Activated CD4-positive, CD25-positive, alpha-beta regulatory T cell treated with anti-CD3 and anti-CD28 coated beads, Interleukin-2, amount 50 U/mL, for 16 hours (primary cell): ENCODE measurements at places on chromosomes 3 and 15.

- DNase-seq, result no peak
Measured at GRCh38 chr3:12969486-12969885, 103.7 kb downstream of the IQSEC1 start.

DNA sequence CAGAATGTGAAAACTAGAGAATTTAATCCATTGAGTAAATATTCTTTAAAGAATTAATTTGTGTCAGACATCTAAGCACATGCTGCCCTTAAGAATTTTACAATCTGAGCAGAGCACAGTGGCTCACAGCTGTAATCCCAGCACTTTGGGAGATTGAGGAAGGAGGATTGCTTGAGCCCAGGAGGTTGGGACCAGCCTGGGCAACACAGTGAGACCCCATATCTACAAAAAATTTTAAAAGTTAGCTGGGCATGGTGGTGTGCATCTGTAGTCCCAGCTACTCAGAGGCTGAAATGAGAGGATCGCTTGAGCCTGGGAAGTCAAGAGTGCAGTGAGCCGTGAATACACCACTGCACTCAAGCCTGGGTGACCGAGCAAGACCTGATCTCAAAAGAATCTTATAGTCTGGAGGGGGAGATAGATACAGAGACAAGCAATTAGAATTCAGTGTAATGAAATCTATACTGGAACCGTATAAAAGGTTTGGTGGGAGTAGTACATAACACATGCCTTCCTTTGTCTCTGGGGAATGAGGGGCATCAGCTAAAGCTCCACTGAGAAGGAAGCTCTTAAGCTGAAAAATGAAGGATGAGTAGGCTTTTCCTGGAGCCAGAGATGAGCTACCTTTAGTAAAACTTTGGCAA, 21.2 kb downstream of the ATP11B start:
- no peak for DNase-seq

DNA sequence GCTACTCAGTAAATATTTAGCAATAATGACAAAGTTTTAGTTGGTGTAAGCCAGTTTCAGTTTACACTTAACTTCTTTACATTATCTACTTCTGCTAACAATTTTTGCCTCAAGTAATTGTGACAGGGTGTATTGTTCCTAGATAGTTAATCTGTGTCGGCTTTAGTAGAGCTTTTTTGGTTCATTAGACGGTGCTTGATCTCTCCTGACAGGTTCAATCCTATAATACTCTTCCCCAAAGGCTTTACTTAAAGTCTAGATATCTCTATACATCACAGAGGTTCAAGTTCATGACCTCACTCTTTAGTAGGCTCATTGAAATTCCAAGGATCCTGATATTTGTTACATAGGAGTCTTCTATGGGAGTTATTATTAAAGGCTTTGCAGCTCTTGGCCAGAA, 365.6 kb upstream of the DPPA4 start:
- no peak for DNase-seq

- no peak for DNase-seq
Measured at GRCh38 chr15:67862750-67863441, 23.1 kb upstream of the RNU6-1 start.

GRCh38 chr3:47542471-47543173, 29.1 kb upstream of the ELP6 start:
- no peak for DNase-seq

GRCh38 chr15:83983634-83984458, 251.7 kb upstream of the GOLGA6L4 start:
- DNase-seq, result no peak

DNA sequence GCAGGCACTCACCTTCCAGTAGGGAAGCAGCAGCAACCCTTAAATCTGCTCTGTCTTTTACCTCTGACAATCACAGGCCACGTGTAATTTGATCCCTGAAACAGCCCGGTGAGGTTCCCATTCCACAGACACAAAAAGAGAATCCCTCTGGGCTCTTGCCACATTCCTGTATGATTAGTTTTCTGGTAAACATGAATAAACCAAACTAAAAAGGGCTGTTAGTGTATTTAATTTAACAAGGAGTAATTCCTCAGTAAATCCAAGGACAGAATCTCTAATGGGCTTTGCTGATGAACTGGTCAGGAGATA, 186.9 kb downstream of the FAM43A start:
- no peak for DNase-seq

- DNase-seq, result no peak
Measured at GRCh38 chr3:4565809-4566501, 72.8 kb downstream of the ITPR1 start.

- no peak for DNase-seq
Measured at GRCh38 chr3:64028754-64029153, 5.5 kb upstream of the PSMD6 start.

DNA sequence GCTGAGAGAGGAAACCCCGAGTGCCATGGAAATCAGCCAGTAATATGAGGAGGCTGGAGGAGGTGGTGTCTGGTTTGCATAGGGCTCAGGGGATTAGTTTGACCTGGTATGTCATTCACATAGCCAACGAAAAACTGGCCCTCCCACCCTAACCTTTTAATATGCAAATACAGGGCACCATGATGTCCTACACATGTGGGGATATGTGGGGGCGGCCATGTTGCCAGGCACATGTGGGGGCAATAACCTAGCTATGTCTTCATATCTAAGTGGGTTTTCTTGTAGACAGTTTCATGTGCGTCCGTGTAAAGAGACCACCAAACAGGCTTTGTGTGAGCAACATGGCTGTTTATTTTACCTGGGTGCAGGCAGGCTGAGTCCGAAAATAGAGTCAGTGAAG, 110.1 kb downstream of the MOBP start:
- DNase-seq, result no peak

DNA sequence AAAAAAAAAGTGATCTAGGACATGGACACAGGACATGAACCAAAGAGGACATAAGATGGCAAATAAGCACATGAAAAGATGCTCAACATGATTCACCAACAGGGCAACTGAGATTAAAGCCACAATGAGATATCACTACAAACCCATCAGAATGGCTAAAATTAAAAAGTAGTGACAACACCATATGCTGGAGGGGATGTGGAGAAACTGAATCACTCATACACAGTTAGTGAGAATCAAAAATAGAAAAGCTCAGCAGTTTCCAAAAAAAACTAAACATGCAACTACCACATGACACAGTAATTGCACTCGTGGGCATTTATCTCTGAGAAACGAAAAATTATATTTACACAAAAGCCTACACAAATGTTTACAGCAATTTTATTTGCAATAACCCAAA, 27.9 kb upstream of the ACKR4 start:
- no peak for DNase-seq

DNA sequence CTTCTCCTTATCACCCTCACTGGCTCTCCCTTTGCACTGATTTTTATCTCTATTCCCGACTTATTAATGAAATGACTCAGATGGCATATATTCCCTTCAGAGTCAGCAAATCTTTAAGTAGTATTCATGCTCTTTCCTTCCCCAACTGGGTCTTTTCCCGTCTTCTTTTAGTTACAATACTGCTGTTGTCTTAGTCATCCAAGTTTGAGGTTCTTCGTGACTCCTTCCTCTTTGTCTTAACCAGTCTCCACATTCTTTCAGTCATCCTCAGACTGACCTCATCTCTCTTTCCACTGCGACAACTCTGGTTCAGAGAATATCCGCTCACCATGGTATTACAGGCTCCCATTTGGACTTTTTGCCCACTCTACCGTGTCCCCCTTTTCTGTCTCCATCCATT, 12.4 kb downstream of the WDR5B start:
- no peak for DNase-seq

DNA sequence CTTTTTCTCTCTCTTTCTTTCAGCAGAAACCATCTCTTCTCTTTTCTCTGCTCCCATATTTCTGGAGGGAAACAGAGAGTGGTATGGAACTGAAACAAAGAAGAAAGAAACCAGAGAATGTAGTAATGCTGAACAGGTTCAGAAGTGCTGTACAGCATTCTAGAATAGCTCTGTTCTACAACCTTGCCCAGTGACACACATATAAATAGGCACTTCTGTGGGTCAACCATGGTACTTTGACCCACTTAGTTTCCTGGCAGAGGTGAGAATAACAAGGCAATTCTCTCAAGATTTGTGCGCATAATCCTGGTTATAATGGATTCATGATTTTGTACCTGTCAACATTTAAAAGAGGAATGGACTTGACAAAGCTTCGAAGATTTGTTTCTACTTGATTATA, 12.3 kb downstream of the CFAP91 start:
- no peak for DNase-seq

DNA sequence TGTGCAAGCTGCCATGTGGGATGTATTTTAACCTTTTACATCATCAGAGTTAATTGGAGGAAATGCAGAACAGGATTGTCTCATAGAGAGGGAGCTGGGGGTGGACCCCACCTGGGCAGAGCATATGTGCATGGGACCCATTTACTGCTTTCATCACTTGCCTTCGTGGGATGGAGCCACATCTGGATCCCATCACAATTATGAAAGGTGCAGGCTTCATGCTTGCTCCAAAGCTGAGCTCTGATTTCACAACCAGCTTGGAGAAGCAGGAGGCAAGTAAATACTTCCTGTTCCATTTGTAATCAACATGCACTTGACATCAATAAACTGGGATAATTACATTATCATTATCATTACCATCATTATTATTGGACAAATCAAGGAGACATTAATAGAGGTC, 161.9 kb downstream of the ALDH1A2 start:
- no peak for DNase-seq

- no peak for DNase-seq
Measured at GRCh38 chr3:156491192-156491591, 63.7 kb downstream of the SSR3 start.

- DNase-seq, result no peak
Measured at GRCh38 chr3:125602752-125603649, 7.7 kb upstream of the OSBPL11 start.

- no peak for DNase-seq
Measured at GRCh38 chr3:138347960-138348753, at the start of gene MRAS. TSS of gene MRAS (plus strand) at chr3:138348579. CDS start at chr3:138372884, 24,305 bp downstream.

DNA sequence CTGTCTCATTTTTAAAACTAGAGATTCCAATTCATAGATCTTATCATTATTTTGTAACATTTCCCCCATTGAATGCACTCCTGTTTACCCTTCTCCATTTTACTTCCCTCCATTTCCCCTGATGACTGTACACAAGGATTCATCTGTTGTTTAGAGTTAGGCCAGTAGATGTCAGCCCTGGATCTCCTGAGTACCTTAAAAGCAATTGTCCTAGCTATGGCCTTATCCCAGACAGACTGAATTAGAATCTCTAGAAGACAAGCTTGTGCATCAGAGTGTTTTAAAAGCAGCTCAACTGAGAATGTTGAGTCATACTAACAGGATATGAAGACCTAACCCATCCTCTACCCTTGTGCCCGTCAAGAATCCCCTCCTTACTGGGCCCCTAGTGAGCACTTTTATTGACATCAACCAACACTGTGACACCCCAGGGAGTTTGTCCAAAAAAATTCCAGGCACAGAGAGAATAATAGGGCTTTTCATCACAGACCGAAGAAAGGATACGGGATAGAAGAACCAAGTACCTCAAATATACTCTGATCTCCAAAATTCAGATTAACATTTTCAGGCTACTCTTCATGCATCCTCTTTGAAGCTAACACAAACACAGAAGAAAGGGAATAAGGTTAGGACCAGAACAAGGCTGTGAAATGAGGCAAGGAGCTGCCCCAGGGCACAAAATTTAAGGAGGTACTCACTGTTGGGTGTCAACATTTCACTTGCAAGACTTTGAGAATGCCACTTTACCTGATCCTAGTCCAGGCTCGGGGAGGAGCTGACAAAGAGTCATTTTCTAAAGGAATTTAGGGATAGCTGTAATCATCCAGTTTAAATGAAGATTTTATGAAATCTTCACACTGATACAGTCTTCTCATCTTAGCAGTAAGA, 17.1 kb downstream of the ZBED2 start:
- DNase-seq, result no peak

DNA sequence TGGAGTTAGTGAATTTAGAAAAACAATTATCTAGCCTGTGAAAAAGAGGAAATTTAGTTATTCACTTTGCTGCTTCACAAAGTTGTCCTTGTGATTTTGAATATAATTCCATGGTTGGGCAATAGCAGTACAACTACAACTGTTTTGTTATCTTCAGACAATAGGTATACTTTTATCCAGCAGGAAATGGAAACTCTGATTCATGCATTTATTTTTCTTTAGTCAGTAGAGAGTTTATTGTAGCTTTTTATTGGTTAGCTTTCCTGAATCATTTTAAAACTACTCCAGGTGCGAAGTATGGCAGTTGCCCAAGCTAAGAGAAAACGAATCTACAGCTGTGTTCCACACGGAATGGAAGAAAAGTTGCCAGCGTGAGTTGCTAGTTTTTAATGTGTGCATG, 80.3 kb downstream of the TM4SF4 start:
- no peak for DNase-seq

GRCh38 chr3:28328188-28329151, 20.1 kb upstream of the ZCWPW2 start:
- DNase-seq, result no peak

DNA sequence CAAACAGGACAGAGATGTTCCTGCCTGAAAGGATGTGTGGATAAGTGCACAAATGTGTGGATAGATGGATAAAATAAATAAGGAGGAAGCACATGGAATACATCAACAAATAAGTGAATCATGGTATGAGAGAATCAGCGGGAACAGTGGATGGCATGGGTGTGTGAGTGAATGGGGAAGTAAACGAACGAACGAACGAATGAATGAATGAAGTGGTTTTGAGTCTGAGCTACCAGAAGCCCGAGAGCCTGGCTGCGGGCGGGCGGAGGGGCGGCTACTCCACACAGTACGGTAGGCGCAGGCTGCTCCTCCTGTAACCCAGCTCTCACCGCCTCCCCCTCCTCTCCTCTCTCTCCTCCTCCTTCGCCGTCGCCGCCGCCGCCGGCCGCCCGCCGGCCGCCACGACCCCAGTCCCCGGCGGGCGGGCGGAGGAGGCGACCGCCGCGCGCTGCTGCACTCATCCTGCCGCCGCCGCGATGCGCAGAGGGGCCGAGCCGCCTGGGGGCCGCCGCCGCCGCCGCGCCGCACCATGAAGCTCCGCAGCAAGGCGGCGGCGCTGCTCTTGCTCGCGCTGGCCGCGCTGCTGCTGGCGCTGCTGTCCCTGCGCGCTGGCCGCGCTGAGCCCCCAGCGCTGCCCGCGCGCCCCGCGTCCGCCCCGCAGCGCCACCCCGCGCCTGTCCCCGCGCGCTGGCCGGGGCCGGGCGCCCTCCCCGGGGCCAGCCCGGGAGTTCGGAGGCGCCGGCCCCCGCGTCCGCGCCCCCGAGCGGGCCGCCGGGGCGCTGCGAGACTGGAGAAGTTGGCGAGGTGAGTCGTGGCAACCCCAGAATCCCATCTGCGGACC, at the start of gene GXYLT2:
GXYLT2 (plus strand) TSS at position 342 of the 841 bp plus-strand sequence; CDS start at position 530, 188 bp downstream.
- DNase-seq, result no peak
